ENCODE measurements at places on chromosomes 3 and 15.
A peak's percentile ranks its signal among the peaks of the same experiment; 100 is the strongest.

- no peak for DNase-seq
Measured at GRCh38 chr15:40595219-40595618, 1.2 kb downstream of the KNL1 start.

GRCh38 chr3:28903171-28903601 is 377.7 kb upstream of the RBMS3 start:
- no peak for DNase-seq

GRCh38 chr15:47932261-47932660 is 188.5 kb upstream of the SLC24A5 start:
- DNase-seq, result no peak

DNA sequence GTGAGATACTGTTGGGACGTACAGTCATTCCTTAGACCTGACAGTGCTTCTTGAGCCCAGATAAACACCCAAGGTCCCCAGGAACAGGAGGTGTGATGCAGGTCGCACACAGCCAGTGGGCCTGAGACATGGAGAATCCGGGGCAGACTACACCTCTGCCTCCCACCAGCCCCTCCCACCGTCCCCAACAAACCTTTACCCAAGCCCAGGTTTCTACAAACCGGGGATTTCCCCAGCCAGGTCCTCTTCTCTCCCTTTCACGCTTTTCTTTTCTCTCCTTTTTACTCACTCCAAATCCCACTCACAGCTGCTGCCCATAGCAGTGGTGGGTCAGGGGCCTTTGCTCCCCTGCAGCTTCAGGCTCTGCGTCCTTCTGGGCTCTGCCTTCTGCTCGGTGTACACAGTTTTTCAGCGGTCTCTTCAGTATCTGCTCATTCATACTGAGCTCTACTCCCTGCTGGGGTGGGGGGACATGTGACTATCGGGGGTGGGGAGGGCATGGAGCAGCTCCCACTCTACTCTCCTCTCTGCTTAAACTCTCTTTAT is 4.8 kb upstream of the PCSK6 start:
- no peak for DNase-seq

GRCh38 chr3:10474847-10475246 is 30.5 kb downstream of the ATP2B2 start:
- no peak for DNase-seq

DNA sequence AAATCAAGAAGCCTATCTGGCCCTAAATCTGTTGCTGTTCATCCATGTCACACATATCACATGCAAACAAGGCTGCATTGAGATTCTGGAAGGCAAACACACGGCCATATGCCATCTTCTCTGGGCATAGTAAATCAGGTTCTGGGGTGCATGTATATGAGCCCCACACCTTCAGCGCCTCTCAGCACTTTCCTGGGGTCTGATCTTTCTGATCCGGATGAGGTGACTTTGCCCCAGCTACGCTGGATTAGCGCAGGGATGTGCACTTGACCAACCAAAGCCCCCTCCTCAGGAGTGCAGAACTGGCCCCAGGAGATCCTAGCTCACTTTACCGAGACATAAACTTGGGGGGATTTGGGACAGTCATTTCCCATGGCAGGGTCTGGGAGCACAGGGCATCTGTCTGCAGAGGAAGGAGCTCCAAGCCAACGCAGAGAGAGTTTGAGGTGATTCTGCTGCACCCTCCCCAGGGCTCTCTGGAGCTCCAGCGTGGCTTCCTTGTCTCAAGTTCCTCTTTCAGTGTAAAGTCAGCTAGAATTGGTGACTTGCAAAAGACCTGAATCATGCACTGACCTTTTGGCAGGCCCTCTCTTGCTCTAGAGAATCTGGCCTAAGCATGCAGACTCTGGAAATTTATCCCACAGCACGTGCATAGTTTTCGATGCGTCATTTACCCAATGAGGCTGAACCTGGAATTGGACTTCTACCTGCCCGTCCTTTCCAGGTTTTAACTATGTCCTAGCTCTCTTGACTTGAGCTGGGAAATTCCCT is 63.5 kb upstream of the KLF13 start:
- DNase-seq, result peak; percentile 76

DNA sequence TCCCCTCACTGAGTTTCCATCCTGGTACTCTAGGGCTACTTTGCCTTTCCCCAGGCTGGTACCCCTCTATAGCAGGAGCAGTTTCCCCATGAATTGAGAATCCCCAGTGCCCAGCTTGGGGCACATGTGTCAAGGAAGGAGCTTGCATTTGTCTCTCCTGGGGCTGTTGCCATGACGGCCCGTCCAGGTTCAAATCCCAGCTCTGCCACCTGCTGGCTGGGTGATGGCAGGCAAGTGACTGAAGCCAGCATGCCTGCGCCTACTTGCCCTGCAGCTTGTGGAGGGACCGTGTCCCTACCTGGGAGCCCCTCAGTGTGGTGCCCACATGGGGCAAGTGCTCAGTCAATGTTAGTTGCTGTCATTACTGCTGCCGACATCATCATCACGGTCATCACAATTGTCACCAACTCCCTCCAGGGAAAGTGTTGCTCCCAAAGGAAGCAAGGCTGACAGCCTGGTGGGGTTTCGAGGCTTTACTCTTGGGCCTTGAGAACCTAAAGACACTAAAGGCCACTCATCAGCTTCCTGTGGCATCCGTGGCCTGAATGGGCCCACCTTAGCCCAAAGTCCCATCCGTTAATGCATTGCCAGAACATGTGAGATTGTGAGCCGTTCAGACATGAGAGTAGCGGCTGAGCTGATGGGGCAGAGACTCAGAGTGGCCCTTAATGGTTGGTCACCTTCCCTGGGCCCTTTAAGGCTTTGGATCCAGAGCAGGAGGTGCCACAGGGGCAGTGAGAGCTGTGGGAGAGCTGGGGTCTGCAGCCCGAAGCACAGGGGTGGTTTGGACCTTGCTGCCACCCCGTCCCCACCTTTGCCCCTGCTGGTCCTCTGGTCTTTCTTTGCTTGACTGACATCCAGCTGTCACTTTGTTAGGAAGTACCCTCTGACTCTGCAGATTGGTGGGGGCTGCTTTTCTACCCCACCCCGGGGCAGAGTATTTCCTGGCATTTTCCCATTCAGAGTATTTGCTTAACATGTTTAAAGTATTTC is 144.4 kb downstream of the DNAJB8 start:
- DNase-seq, result peak; percentile 30

- DNase-seq, result no peak
Measured at GRCh38 chr3:177633671-177634207, 436.5 kb upstream of the TBL1XR1 start.

- DNase-seq, result no peak
Measured at GRCh38 chr3:114446600-114446999, 152.8 kb downstream of the TIGIT start.

DNA sequence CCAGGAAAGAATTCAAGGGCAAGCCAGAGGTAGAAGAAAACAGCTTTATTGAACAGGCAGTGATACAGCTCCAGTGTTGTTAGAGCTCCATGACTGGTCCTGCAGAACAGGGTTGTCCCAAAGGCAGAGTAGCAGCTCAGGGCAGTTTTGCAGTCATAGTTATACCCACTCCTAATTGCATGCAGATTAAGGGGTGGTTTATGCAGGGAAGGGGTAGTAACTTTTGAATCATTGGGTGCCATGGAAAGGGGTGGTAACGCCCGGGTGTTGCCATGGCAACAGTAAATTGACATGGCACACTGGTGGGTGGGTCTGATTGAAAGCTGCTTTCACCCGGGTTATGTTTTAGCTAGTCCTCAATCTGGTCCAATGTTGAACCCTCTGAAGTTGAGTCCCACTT is 9.7 kb upstream of the RAB6B start:
- no peak for DNase-seq

GRCh38 chr3:16507578-16508242 is 5.8 kb downstream of the RFTN1 start:
- DNase-seq, result no peak

DNA sequence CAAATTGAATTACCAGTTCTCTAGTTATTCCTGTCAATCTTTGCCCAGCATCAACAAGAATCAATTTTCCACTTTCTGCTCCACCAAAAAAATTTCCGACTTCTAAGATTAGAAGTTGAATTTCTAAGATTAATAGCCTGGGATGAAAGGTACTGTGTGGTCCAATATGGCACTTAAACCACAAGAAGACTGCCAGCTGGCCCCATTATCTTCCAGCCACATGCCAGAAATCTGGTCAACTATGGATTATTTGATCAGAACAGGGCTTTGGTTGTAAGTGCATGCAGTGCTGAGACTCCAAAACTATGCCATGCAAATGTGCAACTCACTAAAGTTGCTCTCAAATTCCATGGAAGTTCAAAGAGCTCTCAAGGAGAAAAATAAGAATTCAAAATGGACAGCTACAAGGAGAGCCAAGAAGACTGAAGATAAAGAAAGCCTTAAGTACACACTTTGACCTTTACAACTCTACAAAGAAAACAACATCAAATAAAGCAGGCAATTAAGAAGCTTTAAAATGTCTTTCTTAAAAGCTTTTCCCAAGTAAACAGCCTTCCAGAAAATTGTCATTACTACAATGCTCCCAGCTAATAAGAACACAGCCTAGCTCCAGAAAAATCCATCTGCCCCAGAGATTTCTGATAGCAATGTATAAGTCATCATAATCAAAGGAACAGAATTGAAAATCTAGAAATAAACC is 64.2 kb downstream of the ST3GAL6 start:
- DNase-seq, result no peak
